Myometrial cell (primary cell): ENCODE measurements at places on chromosomes 4 and X. TPM values are rescaled to one million over a fixed set of nuclear protein-coding genes. Genes with fewer than 3 reads are reported as not detected.

TKTL2 gene
- not detected in 2 replicates for total RNA-seq

F11 gene
- total RNA-seq, result not detected in 2 replicates

NUDT10 gene
- 0.86 and 1.9 TPM in 2 replicates for total RNA-seq

SPANXN5 gene
- not detected in 2 replicates for total RNA-seq

UGT2B10 gene
- total RNA-seq, result not detected in 2 replicates

CXorf51A gene
- total RNA-seq, result not detected in 2 replicates

KLHL15 gene
- total RNA-seq, result 4.0 and 5.3 TPM in 2 replicates

PCSK1N gene
- 0.53 TPM in 1 of 2 replicates, not detected in the other for total RNA-seq
